ENCODE measurements at places on chromosomes 7 and 10. TPM values are rescaled to one million over a fixed set of nuclear protein-coding genes. Genes with fewer than 3 reads are reported as not detected.

Gene MRLN
- not detected for total RNA-seq

Gene APBB1IP
- total RNA-seq = not detected

Gene AOC1
- not detected for total RNA-seq

Gene SPOCK2
- not detected for total RNA-seq

DNA sequence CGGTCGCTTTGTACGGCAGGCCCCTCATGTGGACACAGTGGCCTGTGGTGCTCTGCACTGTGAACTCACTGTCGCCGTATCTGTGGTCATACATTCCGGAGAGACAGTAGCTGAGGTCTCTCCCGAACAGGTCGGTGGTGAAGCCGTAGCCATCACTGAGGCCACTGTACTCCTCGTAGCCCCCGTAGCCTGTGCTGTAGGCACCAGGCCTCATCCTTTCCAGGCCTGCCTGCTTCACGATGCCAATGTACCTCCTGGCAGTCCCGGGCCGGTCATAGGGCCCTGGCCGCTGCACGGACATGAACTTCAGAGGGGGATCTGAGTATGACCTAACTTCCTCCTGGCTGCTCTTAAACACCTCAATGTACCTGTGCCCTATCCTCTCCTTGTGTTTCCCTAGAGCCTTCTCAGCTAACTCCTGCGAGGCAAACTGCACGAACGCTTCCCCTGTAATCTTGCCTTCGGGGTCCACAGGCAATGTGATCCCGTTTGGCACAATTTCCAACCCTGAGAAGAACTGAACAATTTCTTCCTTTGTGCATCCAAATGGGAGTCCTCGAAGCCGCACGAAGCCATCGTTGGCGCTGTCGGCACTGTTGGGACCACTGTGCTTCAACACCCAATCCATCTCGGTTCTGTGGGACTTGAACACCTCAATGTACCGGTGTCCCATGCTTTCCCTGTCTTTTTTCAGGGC lies 15.7 kb downstream of the FXYD4 start:
- H3K27me3 ChIP-seq = no peaks in the 10 kb centered on the region
- no peak overlapping the region for H3K27ac ChIP-seq
- no peaks in the 10 kb centered on the region for H3K4me1 ChIP-seq
- no peak overlapping the region for H3K4me3 ChIP-seq
- peaks cover 52% of the 10 kb centered on the region for H3K36me3 ChIP-seq

DNA sequence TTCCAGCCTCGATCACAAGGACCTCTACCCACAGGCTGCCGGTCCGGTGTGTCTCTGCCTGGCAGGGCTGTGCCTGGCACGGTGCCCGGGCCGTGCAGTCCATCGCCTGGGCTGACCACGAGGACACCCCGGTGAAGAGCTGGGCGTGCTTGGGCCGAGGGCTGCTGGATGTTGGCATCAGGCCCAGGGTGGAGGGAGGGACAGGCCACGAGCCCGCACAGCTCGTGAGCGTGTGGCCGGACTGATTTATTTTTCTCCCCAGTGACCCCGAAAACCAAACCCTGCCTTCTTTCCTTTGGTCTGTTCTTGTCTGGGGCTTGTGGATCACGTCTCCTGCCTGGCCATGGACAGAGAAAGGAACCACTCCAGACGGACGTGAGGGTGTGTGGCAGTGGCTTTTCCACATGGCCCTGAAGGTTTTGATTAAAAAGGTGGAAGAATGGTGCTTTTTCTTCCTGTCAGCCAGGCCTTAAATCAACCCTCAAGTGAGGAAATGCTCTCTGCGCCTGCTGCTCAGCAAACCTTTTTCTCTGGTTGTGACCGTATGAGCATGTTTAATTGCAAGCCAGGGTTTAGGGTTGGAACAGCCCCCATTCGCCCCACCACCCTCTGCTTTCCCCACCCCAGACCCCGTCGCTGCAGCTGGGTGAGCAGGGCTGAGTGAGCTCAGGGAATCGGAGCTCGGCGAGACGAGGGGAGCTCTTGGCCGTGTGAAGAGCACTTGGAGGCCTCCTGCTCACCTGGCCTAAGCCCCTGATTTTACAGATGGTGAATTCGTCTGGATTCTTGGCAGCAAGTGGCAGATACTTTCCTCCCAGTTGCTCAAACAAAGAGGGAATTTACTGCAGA lies 130.1 kb downstream of the RGS10 start:
- peaks cover 51% of the 10 kb centered on the region for H3K4me1 ChIP-seq
- H3K27me3 ChIP-seq = no peaks in the 10 kb centered on the region
- H3K27ac ChIP-seq = peak overlapping the region; percentile 85
- peaks cover 26% of the 10 kb centered on the region for H3K36me3 ChIP-seq
- DNase-seq = peak; percentile 55

Measured in IMR-90 (cell line).